NCI-H1105 treated with DMSO at 0.1 percent for 48 hours (cell line): ENCODE measurements at places on chromosomes 5 and 9.
A peak's percentile ranks its signal among the peaks of the same experiment; 100 is the strongest.

GRCh38 chr9:122821278-122821943 lies 7.0 kb downstream of the PDCL start:
- DNase-seq = no peak

GRCh38 chr5:149211566-149211965 lies 60.1 kb upstream of the AFAP1L1 start:
- no peak for DNase-seq

- DNase-seq = no peak
Measured at GRCh38 chr5:4665911-4666310, 474.2 kb upstream of the ADAMTS16 start.

DNA sequence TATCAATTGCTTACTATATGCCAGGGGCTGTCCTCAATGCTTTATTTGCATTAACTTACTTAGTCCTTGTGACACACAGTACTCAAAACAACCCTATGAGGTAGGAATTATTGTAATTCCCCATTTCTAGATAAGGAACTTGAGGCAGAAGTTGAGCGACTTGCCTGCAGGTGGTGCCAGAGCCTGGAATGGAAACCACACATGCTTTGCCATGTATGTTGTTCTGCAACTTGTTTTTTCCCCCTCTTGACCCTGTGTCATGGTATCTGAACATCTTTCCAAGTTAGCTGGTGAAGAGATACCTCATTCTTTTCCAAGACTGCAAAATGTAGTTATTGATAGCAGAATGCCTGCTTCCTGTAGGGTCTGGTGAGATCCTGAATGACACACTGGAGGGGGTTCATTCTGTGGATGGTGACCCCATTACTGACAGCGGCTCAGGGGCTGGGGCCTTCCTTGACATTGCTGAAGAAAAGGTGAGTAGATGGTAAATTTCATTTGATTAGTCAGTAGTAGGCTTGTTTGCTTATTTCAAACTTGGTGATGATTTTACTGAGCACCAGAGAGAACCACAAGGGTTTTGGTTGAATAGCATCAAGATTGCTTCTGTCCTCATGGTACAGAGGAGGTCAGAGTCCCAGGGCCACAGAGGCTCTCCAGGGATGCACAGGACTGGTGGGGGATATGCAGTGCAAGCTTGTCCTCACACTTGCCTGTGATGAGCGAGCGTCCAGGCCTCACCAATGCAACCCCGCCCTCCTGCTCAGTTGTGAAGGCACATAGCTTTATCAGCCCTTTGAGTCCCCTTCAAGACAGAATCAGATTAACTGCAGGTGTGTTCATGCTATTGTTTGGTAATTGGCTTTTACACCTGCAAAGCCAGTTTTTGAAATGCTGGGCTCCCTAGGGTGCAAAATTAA lies 57.0 kb downstream of the COL15A1 start:
- DNase-seq = peak; percentile 16

DNA sequence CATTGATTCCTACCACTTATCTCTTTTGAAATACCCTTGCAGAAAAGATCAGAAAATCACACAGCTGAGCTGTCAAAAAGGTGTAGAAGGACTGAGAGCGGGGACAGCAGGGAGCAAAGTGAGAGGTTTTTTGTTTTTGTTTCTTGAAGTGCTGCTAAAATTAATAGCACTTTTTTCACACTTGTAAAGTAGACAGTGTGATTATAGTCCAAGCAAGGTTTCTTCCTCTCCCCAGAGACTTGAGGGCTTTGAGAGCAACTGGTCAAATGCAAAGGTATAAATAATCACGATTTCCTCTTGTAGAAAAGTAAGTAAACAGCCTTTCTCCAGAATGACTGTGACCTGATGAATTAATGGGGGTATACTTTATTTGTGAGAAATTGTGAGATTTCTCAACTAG lies 326.9 kb downstream of the ZNF608 start:
- DNase-seq = no peak

DNA sequence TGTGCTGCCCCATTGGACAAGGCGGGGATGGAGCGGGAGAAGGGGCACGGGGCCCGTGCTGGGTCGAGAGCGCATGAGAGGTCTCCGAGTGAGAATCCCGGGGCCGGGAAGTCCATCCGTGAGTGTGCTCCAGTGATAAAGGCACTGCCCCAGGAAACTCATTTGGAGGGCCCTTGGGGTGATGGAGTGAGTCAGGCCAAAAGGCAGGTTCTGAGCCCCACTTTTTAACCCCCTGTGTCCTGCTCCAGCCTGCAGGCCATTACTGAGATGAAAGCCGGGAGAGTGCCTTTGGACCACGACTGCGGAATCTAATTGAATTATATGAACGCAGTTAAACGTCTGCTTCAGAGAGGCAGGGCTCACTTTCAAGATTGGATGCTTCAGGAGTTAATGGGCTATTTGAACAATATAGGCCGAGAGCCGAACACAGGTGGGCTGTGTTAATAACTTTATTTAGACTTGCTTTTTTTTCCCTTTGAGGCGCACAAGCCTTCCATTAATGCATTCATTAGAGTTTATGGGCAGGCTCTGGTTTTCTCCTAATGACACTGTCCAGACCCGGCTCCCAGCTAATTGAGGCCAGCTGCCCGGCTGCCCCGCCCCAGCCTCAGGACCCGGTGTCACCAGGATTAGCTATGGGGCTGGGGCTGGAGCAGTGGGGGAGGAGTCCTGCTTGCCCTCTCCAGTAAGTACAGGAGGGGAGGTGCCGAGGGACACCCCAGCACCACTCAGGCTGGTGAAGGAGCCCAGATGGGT lies 79.1 kb upstream of the LMX1B start:
- DNase-seq = no peak
